Central memory CD4-positive, alpha-beta T cell (primary cell): ENCODE measurements at places on chromosomes 2 and 18.
A peak's percentile ranks its signal among the peaks of the same experiment; 100 is the strongest.

DNA sequence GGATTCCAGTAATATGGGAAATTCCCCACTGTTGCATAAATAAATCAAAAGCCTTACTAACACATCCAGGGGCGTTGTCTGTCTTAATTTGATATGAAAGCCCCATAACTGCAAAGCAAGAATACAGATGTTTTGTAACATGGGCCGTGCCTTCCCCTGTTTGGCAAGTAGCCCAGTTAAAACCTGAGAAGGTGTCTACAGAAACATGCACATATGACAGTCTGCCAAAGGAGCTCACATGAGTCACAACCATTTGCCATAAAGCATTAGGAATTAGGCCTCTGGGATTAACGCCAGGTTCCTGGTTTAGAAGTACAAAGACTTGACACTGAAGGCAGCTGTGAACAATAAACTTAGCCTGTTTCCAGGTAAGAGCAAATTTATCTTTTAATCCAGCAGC lies 43.1 kb upstream of the LONRF2 start:
- no peak for DNase-seq

- no peak for DNase-seq
Measured at GRCh38 chr2:218405746-218406208, 6.1 kb downstream of the CTDSP1 start.

- no peak for DNase-seq
Measured at GRCh38 chr2:151914989-151915628, 86.9 kb upstream of the ARL5A start.

- no peak for DNase-seq
Measured at GRCh38 chr2:168797286-168797655, 5.2 kb upstream of the NOSTRIN start.

DNA sequence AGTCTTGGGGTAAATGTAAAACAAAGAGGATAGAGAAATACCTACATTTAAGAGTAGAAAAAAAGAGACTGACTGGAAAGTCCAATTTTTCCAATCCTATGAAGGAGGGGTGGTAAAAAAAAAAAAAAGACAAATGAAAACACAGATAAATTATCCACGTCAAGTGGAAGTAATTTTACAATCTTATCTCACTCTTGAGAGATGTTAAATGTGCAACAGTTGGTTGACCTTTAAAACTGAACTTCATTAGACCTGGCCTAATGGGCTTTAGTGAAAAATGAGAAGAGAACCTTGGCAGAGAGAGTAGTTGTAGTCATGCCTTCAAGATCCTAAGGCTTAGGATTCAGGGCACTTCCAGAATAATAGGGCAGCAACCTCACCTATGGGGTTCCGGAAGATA lies 20.4 kb downstream of the GALNT3 start:
- no peak for DNase-seq

- DNase-seq, result no peak
Measured at GRCh38 chr2:65452150-65452895, 19.9 kb upstream of the SPRED2 start.

DNA sequence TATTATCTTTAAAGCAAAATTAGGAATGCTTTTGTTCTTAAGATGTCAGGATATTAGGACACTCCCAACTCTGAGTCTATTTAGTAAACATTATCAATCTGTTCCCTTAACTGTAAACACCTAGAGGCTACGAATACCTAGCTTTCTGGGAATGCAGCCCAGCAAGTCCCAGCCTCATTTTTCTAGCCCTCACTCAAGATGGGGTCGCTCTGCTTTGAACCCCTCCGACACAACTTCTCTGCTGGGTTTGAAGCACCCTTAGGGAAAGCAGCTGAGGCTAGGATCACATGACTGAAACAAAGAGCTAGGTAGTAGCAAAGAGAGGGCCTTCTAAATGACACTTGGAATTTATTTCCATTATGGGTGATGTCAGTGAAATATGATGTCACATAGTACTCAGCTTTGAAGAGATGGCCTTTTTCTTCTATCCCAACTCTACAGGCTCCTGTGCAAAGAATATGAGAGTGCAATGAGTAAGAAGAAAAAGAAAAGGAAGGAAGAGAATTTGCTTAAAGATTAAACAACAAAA lies 114.7 kb downstream of the CSRNP3 start:
- DNase-seq, result no peak

DNA sequence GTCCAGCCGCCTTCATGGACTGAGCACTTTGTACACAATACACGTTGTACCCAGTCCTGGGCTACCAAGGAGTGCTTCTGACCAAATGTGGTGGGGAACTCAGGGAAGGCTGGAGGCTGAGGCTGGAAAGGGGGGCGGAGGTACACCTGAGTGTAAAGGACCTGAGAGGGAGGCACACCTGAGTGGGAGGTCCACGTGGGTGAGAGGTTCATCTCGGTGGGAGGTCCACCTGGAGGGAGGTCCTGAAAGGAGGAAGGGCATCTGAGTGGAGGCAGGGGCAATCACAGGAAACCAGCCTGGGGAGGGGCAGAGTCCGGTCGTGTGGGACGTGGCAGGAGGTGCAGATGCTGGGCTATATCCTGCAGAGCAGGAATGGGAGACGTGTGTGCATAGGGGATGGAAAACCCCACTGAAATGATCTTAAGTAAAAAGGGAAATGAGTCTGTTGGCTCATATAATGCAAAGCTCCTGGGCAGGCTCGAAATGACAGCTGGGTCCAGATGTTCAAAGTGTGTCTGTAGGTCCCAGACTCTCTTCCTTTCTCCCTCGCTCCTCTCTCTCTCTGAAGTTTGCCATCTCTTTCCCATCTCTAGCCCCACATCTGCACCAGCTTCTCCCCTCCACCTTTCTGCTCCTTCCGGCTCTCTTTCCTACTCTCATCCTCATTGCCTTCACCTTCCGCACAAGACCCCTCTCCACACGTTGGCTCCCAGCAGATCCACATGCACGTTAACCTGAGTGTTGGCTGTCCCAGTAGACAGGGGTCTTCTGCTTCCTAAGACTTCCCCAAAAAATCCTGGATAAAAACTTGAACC lies 137.7 kb downstream of the PXDN start:
- DNase-seq, result no peak

DNA sequence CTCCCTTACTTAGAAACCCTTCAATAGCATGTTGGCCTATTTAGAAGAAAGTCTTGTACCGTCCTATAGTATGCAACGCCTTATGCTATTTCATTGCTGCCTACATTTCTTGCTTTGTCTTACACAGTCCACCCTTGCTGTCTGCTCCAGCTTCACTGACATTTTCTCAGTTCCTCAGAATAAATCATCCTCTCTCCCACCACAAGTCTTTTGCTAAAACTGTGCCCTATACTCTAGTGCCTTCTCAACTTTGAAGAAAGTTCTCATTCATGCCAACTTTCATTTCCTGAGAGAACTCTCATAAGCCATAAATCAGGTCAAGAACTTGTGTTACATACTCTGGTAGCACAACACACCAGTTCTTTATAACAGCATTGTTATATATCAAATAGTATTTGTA lies 54.3 kb upstream of the COL3A1 start:
- no peak for DNase-seq

DNA sequence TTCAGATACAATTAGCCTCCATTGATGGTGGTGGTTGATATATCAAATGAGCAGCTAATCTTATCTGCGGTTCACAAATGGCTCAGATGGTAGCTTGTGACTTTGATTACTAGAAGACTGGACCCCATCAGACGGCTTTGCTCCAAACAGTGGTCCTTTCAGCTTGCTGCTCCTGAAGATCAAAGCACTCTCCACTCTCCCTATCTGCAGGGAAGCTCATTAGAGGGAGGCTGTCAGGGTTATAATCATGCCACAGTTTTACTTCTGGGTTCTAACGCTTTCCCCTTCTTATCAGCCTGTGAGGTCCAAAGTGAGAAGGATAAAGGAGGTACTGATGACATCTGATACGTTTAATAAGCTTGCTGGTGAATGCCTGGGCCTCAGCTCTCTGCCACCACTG lies 247.1 kb upstream of the NT5C1B start:
- no peak for DNase-seq

GRCh38 chr18:44096016-44096415 lies 584.7 kb upstream of the SETBP1 start:
- no peak for DNase-seq

- no peak for DNase-seq
Measured at GRCh38 chr2:89837962-89838625, 1146.6 kb downstream of the RPIA start.

GRCh38 chr18:79070486-79070885 lies 1.3 kb downstream of the ATP9B start:
- DNase-seq, result no peak

DNA sequence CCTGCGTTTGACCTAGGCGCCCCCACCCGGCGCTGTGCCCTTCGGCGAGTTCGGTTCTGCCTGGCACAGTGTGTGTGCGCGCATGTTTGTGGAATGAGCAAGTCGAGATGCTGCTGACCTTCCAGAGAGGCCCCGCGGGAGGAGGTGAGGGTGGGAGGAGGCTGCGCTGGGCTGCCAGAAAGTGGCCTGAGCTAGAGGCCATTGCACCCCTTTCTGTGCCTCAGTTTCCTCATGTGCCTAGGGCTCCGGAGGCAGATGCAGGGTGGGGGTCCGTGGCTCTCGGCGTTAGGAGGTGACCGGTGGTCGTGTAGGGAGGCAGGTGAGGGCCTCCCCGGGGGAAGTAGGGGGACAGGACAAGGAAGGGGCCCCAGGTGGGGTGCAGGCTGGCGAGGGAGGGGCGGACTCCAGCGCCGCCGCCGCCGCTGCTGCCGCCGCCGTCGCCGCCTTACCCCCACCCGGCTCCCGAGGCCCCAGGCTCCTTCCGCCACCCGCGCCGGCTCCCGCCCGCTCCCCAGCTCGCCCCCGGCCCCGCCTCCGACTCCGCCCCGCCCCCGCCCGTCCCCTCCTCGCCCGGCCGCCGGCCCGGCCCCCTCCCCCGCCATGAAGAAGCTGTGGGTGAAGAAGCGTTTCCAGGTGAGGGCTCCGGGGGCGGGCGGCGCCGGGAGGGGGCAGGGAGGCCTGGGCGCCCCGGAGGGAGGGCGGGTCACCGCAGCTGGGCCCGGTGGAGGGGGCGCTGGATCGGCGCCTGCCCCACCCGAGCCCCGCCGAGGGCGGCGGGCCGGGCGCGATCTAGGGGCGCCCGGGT lies 7.0 kb downstream of the SPEG start:
- DNase-seq, result peak; percentile 30

DNA sequence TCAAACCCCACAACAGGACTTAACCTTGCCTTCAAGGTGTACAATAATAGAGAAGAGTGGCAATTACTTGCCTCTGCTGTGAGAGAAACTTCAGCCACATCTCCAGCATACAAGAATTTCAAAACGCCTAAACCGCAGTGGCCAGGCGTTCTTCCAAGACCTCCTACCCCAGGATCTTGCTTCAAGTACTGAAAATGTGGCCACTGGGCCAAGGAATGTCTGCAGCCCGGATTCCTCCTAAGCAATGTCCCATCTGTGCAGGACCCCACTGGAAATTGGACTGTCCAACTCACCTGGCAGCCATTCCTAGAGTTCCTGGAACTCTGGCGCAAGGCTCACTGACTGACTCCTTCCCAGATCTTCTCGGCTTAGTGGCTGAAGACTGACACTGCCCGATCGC lies 2.8 kb upstream of the CYB5A start:
- no peak for DNase-seq

DNA sequence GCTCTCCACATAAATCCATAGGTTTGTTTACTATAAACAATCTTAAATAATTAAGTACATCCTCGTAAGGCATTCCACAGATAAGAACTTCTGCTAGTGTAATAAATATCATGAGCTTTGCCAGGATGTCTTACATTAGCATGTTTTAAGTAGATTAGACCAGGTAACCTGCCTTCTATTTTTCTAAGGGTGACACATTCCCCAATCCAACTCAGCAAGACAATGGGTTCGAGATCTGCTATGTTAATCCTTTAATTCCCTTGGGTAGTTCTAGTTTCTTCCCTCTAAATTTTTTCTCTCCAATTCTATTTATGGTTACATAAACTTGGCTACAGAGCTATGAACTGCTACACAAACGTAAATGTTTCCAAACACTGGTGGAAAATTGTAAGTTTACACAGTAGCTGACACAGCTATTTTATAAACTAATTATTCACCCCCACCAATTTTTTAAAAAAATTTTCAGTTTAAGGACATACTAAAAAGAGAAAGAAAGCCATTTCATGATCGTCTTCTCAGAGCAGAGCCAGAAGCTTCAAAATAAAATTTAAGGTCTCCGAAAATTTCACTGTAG lies 386.5 kb upstream of the SLC39A10 start:
- no peak for DNase-seq

DNA sequence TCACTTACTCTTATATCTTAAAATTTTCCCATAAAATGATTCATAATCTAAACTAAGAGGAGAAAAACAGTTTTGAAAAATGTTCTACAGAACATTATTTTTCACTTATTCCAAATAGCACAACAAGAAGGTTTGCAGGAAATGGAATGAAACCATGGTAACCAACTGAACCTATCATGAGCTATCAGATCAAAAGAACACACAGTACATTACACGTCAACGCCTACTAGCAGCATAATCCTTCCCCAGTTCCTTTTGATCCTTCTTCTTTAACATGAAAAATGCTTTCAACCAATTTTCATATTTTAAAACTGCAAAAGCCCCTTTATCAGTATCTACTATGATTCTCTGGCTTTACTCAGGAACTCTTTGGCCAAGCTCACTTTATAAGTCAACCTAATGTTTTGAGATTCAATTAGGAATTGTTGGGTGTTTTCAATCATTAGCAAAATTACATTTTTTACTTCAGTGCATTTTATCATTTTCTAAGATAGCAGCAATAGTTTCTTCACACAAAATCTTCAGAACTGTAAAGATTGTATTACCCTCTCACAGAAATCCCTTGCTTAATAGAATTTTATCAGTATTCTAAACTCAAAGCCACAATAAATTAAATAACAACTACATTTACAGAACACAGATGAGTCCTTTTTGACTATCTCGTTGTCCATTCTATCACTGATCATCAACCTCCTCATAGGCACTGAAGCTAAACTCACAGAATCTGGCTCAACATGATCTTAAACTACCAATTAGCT lies 102.5 kb downstream of the CHN1 start:
- DNase-seq, result peak; percentile 64

DNA sequence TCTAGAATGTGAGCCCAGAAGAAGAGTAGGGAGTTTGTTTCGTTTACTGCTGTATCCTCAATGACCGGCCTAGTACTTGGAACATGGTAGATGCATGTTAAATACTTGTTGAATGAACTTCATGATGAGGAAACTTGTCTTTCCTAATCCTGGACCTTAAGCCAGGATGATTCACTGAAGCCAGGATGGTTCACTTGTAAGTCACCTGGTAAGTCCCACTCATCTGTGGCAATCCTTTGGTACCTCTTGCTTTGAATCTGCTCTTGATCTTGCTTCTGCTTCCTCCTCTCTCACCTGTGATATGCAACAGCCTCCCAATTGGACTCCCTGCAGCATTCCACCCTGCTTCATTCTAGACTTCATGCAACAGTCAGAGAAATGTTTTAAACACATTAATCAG lies 43.6 kb downstream of the QPCT start:
- DNase-seq, result no peak

GRCh38 chr2:159028776-159029175 lies 60.3 kb downstream of the TANC1 start:
- no peak for DNase-seq

DNA sequence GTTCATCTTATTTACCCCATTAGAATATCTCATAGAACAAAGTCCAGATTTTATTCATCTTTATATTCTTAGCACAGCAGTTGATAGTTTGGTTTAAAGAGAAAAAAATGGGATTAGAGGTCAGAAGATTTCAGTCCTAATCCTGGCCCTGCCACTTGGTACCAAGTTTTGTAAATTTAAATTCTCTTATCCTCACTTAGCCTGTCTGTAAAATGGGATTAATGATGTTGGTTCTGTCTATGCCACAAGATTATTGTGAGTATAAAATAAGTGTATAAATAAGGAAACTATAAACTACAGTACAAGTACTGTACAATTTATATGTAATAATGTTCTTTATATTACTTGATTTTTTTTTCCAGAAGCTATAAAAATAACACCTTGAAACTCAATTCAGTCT lies 17.1 kb upstream of the DRC1 start:
- DNase-seq, result no peak

- DNase-seq, result no peak
Measured at GRCh38 chr2:137056704-137057103, 291.4 kb downstream of the THSD7B start.
